ENCODE measurements at places on chromosomes 3 and 15.
A peak's percentile ranks its signal among the peaks of the same experiment; 100 is the strongest.

DNA sequence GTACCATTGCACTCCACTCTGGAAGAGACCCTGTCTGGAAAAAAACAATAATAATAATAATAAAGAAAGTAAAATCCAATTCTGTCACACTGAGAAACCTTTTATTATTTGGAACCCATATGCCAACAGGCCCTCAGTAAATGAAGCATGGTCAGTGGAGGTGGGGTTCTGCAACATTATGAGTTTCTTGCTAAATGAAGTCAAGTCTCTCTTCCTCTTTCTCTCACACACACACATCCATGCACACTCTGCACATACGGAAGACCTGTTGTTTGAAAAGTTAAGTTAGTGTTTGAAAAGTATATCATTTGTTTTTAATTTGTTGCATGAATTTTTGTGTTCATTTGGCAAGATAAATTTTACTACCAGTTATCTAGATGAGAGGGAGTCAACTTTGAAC lies 27.8 kb downstream of the GAP43 start:
- DNase-seq: no peak

GRCh38 chr3:86948822-86949221 lies 42.1 kb downstream of the VGLL3 start:
- DNase-seq: peak; percentile 54

- peak; percentile 15 for DNase-seq
Observed at GRCh38 chr15:93072411-93073394, 16.3 kb downstream of the RGMA start.

- DNase-seq: peak; percentile 94
Observed at GRCh38 chr3:49500732-49501609, 30.9 kb downstream of the DAG1 start.
